ENCODE measurements at places on chromosomes 7 and 10. TPM values are rescaled to one million over a fixed set of nuclear protein-coding genes. Genes with fewer than 3 reads are reported as not detected.

GRCh38 chr10:84965468-84965867 is 637.1 kb downstream of the CCSER2 start:
- DNase-seq: no peak

PSAP gene
- total RNA-seq: 2,019 TPM

DNA sequence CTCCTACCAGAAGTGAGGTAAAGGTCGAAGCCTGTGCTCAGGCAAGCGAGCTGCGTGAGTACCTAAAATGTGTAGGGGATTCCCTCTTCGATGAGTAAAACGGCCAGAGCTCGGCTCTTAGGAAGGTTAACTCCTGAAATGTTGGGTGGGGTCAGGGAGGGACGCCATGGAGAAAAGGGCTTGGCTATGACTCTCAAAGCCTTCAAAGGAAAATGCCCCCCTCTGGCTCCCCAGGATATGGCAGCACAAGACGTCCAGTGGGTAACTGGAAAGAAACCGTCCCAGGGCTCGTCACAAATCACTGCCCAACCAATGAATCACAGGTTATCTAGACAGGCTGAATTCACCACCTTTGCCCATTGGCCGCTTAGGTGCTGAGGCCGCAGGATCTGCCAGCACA is 58.0 kb downstream of the CALML3 start:
- DNase-seq: peak; percentile 28

C10orf71 gene
- total RNA-seq: not detected

DNA sequence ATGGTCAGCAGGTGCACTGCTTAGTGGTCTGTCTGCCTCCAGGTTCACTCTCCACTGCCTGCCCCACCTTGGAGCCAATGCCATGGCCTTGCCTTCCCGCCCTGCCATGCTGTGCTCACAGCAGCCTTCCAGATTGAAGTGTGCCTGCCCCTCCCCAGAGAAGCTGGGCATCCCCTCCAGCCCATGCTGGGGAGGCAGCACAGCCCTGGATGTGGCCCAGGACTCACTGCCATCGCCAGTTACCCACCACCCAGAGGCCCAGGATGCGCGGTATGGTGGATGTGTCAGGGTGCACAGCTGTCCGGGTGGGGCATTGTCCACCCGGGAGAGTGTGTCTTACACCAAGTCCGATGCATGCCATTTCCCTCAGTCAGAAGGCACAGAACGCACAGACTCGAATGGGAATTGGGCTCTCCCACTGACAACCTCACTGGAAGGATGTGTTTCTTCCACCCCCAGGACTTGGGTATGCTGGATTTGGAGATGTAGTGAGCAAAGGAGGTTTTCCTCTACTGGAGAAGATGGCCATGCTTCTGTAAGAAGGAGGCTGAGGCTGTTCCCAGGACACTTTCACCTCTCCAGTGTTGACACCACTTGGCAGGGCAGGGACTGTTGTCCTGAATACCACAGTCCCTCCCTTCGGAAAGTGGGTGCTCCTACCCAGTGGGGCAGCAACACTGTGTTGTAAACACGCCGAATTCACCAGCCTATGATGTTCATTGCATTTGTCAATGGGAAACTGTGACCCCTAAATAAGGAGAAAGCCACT is 122.0 kb downstream of the ADARB2 start:
- DNase-seq: no peak

- DNase-seq: no peak
These were observed 111.7 kb downstream of the JCAD start for GRCh38 chr10:29947701-29948060.

ANKRD7 gene
- total RNA-seq: not detected

- DNase-seq: no peak
These were observed 1013.2 kb upstream of the PHF14 start for GRCh38 chr7:9960460-9960859.

GRCh38 chr7:1855725-1856160 is 185.7 kb downstream of the ELFN1 start:
- peak; percentile 37 for DNase-seq

- no peak for DNase-seq
These were observed 597.2 kb downstream of the TYW1 start for GRCh38 chr7:67593794-67594193.

DPYSL4 gene
- 2.1 TPM for total RNA-seq
